Glomerular endothelial cell (primary cell): ENCODE measurements at places on chromosomes 6 and 20.

- no peak for DNase-seq
Measured at GRCh38 chr6:111487661-111488060, 4.6 kb upstream of the REV3L start.

DNA sequence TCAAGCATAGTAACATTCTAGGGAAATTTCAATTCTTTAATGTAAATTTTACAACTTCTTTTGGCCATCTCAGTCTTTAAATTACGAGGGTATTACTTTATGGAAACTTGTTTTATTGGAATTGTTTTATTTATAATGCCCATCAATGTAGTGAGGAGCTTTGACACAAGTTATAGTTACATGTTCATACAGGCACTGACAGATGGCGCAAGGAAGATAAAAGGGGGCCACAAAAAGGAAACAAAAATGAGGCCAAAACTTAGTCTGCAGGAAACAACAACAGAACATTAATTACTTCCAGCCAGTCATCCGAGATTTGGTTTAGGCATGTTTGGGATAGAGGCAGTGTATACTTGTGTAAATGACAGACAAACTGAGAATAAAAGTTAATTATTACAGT, 18.3 kb downstream of the SESN1 start:
- no peak for DNase-seq

DNA sequence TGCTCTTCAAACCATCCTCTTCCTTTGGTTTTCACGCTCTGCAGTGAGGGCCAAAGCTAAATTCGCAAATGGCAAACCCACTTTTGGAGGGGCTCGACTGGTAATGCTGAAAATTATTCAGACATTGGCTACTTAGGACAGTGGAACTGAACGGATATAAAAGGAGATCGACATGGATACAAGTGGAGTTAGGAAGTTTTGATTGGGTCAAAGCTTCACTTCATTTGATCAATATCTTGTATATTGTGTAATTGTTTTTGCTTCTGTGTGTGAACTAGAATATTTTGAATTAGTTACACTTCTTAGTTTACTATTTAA, 1.2 kb downstream of the FAM8A1 start:
- DNase-seq = no peak

GRCh38 chr6:4128748-4129147, 6.6 kb downstream of the ECI2 start:
- DNase-seq = no peak

- no peak for DNase-seq
Measured at GRCh38 chr6:44487002-44487401, 99.5 kb downstream of the CDC5L start.

DNA sequence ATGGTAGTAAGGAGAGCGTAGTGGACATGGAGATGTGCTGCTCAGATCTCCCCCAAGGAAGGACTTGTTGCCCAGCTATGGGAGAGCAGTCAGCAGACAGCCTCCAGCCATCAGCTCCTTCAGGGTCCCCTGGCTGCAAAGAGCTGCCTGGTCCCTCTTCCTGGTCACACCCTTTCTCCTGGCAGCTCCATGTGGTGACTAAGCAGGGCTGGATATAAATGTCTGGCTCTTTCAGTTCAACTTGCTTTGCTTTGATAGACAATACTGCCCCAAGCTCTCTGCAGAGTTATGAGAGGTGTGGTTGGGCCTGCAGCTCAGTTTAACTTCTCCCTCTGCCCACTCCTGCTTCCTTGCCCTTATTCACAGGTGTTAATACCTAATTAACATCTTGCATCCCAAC, 64.1 kb upstream of the DDR1 start:
- no peak for DNase-seq

DNA sequence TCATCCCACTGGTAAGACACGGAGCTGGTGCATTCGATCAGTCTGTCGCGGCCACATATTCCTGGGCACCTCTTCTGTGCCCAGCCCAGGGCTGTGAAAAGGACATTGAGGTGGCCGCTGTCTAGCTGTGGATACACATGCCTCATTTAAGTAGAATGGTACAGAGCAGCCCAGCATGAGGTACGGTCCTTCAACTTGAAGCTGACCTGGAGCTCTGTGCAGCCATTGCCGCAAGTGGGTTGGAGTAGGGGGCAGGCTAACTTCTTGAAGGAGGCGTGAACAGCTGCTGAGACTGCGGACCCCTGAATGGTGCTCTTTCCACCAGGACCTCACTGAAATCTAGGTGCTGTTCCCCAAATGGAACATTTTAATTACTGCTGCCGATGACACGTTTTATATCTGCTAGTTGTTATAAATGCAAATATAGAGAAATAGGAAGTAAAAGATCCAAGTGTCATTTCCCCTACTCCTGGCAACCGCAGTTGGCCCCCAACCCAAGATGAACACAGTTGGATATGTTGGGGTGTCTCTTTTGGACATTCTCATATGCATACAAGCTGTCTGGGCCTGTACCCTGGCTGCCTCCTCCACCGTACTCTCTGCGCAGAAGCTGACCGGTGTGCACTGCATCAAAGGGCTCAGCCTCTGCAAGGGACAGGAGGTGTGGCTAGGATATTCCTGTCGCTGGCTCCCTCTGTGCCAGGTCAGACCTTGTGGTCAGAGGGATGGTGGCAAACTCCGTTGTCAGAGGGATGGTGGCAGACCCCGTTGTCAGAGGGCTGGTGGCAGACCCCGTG, 86.1 kb downstream of the CDC5L start:
- DNase-seq = no peak

GRCh38 chr6:35360349-35361138, 18.2 kb downstream of the PPARD start:
- DNase-seq = no peak

- DNase-seq = no peak
Measured at GRCh38 chr6:152098683-152099082, 291.2 kb downstream of the ESR1 start.

DNA sequence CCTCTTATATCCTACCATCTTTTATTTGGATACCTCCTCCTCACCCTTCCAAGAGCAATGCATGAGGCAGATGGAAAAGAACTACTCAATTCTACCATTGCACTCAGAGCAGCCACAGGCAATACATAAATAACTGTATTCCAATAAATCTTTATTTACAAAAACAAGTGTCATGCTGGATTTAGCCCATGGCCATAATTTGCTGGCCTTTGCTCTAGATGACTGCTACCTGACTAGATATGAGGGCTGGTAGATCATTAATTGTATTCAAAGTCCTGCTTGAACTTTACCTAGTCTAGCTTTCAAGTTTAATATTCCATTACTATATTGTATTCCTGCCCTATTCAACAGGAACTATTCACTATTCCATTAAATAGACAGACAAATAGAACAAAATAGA, 37.1 kb downstream of the AFG1L start:
- DNase-seq = no peak

- no peak for DNase-seq
Measured at GRCh38 chr6:147784371-147784770, 275.9 kb downstream of the SAMD5 start.

- no peak for DNase-seq
Measured at GRCh38 chr6:44771647-44772415, 384.3 kb downstream of the CDC5L start.

GRCh38 chr20:45783656-45784294, 7.9 kb downstream of the WFDC3 start:
- DNase-seq = no peak

DNA sequence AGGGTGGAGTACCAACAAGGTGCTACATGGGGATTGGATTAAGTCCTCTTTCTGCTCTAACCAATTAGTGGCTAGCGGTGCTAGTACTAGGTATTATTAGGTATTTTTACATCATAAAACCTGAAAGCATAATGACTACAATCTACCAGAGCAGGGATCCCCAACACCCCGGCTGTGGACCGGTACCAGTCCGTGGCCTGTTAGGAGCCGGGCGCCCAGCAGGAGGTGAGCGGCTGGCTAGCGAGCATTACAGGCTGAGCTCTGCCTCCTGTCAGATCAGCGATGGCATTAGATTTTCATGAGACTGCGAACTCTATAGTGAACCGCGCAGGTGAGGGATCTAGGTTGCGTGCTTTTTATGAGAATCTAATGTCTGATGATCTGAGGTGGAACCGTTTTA, 9.1 kb upstream of the CD40 start:
- no peak for DNase-seq

GRCh38 chr6:39357998-39358686, 35.6 kb upstream of the KCNK16 start:
- no peak for DNase-seq

DNA sequence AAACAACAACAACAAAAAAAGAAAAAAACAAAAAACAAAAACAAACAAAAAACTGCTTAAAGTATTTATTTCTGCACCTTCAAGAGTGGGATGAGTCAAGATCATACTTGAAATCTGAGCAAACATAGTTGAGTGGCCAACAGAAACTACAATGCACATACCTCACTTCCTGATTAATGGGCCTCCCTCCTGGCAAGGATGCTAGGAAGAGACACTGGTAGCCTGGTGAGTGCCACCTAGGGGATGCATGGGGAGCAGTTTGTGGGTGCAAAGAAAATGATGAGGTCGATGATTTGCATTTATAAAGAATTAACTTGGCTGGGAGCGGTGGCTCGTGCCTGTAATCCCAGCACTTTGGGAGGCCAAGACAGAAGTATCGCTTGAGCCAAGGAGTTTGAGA, 808.1 kb downstream of the MAFB start:
- no peak for DNase-seq

DNA sequence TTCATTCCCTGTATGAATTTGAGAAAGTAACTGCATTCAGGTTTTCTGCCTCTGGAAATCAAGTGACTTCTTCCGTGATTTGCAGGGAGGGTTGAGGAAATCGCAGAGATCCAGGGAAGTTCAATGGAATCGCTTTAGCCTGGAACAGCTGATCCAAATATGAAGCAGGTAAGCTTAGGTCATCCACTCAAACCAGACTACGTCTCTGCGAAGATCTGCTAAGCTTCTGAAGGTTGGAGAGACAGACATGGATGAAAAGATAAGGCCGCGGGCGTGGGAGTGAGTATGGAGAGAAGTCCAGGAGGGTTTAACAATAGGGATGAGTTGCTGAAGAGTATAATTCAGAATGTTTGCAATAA, 34.2 kb upstream of the BTN3A2 start:
- no peak for DNase-seq

- no peak for DNase-seq
Measured at GRCh38 chr6:41922154-41922553, 855 bp downstream of the BYSL start.

- DNase-seq = no peak
Measured at GRCh38 chr20:56173438-56173837, 75.1 kb upstream of the MC3R start.

GRCh38 chr6:10847684-10848083, 9.3 kb upstream of the MAK start:
- no peak for DNase-seq

- no peak for DNase-seq
Measured at GRCh38 chr6:90098627-90099026, 198.0 kb downstream of the BACH2 start.

DNA sequence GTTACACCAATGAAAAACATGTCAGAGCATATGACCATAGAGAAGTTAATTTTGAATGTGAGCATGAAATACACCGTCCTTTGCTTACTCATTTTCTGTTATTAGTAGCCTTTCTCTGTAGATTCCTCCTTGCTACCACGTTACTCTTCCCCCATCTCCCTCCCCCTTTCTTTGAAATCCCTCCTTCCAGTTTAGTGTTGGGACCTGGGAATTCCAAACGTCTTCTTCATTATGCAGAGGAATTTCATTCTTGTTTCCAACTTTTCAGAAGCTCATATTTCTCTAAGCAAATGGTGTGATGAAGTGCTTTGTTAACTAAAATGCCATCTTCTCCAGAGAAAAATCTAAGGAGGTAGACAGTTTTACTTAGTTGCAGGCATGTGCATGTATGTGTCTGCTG, 122.4 kb downstream of the MCHR2 start:
- DNase-seq = no peak

GRCh38 chr6:28135393-28135792, 6.3 kb upstream of the ZKSCAN8 start:
- DNase-seq = no peak

- DNase-seq = no peak
Measured at GRCh38 chr6:166998256-166999144, 697 bp upstream of the CEP43 start.

DNA sequence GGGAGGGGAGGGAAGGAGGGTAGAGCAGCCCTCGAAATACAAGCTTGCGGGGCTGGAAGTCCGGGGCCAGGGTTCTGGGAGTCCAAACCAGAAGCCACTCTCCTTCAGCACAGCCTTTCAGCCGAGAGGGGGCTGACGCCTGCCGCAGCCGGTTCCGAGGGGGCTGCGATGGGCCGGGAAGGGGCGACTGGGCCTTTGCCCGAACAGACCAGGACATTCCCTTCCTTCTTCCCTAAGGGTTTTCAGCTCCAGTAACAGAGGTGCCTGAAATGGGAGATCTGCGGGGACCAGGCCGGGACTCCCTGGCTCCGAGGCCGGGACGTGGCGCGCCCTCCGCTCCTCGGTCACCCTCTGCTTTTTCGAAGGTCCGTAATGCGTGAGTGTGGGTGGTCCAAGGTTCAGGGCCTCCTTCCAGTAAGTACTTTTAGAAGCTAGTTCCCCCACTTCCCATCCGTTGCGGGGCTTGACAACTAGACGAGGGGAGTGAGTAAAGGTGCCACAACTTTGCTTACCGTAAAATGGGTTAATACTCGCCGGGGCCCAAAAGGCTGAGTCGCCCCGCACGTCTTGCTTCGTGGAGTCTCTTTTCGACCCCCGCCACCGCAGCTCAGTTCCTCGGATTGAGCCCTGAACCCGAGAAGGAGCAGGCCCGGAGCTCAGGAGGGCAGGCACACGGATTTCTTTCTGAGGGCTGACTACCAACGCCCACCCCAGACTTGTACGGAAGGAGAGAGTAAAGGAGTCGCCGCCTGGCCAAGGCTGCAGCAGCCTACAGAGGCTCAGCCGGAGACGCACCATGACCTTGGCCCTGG, 2.9 kb upstream of the OLIG3 start:
- no peak for DNase-seq

- no peak for DNase-seq
Measured at GRCh38 chr6:42378125-42378524, 73.6 kb downstream of the TRERF1 start.

- DNase-seq = no peak
Measured at GRCh38 chr6:41892921-41893564, 2.1 kb downstream of the USP49 start.

GRCh38 chr20:44036441-44036840, 121.8 kb downstream of the TOX2 start:
- no peak for DNase-seq

GRCh38 chr20:62631336-62632308, 10.7 kb upstream of the SLCO4A1 start:
- DNase-seq = no peak

DNA sequence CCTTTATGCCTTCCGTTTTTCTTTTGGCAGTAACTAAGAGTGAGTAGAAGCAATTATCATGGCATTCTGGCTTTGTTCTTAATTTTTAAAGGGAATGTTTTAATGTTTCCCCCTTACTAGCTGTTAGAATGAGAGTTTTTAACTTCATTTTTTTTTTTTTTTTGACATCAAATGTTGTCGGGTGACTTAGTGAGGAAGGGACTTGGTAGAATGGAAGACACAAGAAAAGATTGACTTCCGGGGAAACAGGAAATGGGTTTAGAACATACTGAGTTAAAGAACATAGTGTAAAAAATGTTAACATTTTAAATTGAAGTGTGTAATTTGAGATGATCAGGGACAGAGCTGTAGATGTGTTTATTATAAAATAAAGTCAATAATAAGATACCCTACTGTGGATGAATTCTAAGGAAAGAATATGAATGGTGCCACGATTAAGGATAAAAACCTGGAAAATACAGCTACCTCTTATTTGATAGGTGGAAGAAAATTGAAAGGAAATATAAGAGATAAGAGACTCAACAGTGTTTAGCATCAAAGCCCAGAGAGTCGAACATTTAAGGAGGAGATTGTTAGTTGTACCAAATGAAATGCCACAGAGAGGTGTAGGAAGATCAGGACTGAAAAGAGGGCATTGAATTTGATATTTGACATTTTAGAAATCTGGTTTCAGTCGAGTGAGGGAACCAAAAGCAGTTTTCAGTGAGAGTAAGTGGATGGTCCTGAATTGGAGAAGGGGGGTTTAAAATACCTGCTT, 9.4 kb downstream of the HSF2 start:
- no peak for DNase-seq
